ENCODE measurements at places on chromosomes 12 and 14.

DNA sequence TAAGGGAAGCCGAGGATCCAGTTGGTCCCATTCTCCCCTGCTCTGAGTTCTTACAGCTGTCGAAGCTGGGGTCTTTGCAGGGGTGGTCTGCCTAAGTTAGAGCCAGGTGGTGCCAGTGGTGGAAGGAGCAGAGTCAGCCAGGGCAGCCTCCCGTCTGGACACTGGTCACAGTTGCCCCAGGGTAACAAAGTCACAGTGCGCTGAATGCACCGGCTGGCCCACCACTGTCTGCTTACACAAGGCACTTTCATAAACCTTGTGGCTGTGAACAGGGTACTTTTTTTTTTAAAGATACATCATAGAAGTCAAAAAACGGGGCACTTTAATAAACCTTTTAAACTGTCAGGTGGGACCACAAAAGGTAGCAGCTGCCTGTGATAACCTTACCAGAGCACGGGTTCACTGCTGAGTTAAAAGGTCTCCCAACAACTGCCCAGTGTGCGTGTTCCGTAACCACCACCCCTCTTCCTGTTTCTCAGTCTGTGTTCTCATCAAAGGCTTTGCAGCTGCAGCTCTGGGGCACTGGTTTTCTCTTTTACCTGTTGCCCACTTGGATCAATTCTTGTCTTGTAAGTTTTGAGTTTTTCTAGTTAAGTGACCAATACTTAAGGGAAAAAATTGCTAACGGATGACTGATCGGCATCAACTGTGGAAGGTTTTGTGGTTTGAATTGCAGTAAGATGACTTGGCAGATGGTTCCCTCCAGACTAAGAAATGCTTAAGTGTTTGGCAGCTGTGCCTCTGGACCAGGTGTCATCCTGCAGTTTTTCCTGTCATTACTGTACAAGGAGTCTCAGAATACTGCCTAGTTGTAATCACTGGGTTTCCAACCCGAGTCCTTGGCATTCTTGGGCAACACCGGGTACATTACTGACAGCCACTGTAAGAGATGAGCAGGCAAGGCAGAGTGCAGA is 55.9 kb downstream of the DYNC1H1 start:
- no peak for DNase-seq

- DNase-seq = no peak
Measured at GRCh38 chr14:89588016-89588415, 171.0 kb upstream of the FOXN3 start.

GRCh38 chr12:4985820-4986219 is 57.9 kb upstream of the KCNA5 start:
- DNase-seq = no peak

- no peak for DNase-seq
Measured at GRCh38 chr12:61546296-61546695, 713.9 kb upstream of the USP15 start.

Measured in stimulated activated CD8-positive, alpha-beta memory T cell treated with anti-CD3 and anti-CD28 coated beads, Interleukin-7, amount 100 ng/mL, for 24 hours (primary cell).